ENCODE measurements at places on chromosomes 4 and X.

DNA sequence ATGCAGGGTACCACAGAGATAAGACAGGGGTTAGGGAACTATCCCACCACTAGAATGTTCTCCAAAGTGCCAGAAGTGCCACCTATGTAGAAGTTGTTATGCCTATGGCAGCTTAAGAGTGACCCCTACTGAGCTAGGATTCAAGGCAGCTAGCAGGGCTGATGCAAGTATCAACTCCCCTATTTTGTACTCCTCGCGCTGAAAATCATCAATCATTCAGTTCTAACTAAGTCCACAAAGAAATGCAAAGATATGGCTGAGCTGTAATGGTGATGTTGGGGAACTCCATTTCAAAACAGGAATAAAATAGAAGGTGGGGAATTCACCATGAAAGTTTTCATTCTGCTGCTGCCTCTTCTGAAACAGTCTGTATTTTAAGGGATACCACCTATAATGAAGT, 13.8 kb downstream of the ACSL4 start:
- DNase-seq: no peak

- DNase-seq: no peak
Observed at GRCh38 chr4:99754756-99755155, 61.9 kb upstream of the DAPP1 start.

- no peak for DNase-seq
Observed at GRCh38 chr4:2643555-2643954, 107.1 kb downstream of the FAM193A start.

DNA sequence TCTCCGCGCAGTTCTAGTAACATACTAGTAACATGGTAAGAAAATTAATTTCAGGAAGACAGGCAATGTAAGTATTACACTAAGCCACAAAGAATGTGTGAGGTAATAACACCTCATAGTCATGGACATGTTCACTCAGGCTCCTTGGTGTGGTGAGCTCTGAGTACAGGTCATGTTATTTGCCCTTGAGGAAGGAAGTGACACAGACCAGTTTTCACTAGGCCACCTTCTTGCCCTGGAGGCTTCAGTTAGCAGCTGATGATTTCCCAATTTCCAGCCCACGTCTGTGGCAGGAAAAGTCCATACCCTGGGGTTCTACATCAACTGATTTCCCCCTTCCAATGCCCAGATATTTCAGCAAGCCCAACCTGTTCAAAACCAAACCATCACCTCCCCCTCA, 6.7 kb downstream of the APOO start:
- DNase-seq: no peak
